SK-MEL-5 (cell line): ENCODE measurements at places on chromosomes 2 and 18.
A peak's percentile ranks its signal among the peaks of the same experiment; 100 is the strongest.

DNA sequence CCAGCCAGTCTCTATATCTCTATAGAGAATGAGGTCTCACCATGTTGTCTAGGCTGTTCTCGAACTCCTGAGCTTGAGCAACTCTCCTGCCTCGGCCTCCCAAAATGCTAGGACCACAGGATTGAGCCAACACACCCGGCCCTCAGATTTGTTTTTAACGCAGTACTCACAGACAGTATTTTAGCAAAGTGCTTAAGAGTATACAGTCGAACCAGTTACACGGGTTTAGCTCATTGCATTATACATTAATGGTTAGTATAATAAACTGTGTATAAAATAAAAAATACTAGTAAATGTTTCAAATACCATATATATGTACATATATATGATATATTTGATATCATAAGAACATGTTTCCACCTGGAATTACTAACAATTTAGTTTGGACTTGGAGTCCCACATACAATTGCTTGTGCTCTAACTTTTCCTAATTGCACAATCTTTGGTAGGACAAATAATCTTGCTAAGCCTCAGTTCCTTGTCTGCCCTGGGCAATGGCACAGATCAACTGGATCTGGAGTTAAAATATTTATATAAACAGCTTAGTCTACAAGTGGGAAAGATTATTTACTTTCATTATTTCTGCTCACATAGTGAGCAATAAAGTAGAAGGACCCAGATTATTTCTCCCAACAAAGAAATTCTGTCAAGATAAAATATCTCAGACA is 508.9 kb upstream of the LRATD1 start:
- no peak for DNase-seq

DNA sequence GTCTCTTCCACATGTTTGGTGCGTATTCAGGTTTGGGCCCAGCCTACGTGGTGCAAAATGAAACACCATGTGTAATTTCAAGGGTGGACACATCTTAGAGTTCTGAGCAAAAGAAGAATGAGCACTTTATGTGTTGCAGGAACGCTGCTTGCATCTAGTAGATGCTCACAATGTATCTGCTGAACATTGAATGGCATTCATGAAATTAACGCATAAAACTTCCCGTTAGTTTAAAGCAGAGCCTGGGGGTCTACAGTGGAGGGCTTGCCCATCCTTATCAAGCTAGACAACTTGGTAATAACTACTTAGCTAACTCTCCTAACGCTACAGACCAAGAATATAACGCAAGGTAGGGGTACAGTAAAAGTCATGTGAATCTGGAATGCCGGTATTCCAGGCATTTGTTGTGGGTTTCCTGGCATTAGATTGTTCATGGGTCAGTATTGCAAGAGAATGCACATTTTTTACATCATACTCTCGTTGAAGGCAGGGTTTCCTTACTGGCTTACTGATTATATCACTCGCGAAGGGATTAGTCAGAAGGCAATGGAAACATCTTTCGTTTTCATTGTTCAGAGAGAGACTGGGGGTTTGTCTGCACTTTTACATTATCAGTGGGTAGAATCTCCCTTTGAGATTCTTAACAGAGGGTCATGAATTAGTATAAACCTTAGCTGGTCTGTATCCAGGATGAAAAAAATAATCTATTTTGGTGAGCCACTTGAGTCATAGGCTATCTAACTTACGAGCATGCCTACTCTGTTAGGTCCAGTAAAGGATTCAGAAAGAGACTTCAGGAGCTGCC is 229.5 kb upstream of the EPAS1 start:
- no peak for DNase-seq

GRCh38 chr2:140882671-140883620 is 1247.9 kb downstream of the LRP1B start:
- DNase-seq: no peak

DNA sequence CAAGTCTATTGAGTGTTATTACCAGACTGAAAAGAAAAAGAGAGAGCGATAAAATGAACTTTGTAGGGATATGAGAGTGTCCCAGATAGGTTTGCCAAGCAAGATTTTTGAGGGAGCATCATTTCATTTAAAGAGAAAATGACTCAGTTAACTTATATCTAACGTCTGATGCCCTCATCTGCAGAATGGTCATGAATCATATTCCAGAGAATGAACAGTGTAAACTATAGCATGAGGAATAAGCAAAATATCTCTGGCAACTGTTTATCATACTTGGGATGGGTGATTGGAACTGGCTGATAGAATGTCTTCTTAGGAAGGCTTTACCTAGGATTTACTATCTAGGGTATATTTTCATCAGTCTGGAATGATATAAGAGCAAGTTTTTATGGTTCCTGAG is 289.4 kb downstream of the CMPK2 start:
- DNase-seq: no peak

- no peak for DNase-seq
Measured at GRCh38 chr2:101111917-101112771, 39.0 kb downstream of the TBC1D8 start.

DNA sequence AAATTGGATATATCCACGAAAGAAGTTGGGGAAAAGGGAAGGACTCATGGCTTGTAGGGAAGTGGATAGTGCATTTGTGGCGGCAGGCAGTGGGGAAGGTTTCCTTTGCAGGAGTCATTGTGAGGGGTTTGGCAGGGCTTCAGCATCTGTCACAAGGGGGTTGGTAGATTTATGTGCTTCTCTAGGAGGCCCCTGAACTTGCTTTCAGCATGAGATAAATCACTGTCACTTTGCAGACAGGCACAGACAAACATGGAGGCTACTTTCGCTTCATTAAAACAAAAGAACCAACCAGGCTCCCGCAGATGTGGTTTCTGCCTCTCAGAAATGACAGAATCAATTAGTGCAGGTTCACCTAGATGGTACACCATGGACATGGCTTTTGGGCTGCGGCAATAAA is 340.7 kb downstream of the TGIF1 start:
- no peak for DNase-seq

DNA sequence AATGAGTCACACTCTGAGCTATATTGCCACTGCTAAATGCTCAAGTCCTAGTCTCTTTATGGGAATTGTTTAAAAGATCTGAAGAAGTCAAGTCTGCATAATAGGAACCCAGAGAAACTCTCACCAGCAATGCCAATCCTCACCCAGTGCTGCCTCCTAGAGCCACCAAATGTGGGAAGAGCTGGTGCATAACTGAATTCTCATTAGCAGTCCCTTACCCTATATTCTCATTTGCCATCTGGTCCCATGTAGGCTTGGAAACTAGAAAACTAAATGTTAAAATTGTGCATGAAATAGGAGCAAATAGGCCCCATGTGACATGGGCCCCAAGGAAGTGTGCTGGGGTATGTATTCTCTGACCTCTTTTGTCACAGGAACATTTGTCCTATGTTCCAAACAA is 224.4 kb upstream of the SMAD2 start:
- DNase-seq: no peak

- DNase-seq: no peak
Measured at GRCh38 chr2:18372641-18373040, 187.8 kb downstream of the RDH14 start.

DNA sequence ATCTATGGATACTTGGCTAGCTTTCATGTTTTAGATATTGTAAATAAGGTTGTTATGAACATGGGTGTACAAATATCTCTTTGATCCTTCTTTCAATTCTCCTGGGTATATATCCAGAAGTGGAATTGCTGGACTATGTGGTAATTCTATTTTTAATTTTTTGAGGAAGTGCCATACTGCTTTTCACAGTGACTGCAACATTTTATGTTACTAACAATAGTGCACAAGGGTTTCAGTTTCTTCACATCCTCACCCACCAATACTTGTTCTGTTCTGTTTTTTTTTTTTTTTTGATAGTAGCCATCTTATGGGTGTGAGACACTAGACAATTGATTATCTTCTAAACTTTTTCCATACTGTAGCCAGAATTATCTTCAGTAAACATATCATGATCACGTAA is 17.3 kb upstream of the NEUROD1 start:
- DNase-seq: no peak

- no peak for DNase-seq
Measured at GRCh38 chr2:239202343-239202742, 198.5 kb downstream of the HDAC4 start.

DNA sequence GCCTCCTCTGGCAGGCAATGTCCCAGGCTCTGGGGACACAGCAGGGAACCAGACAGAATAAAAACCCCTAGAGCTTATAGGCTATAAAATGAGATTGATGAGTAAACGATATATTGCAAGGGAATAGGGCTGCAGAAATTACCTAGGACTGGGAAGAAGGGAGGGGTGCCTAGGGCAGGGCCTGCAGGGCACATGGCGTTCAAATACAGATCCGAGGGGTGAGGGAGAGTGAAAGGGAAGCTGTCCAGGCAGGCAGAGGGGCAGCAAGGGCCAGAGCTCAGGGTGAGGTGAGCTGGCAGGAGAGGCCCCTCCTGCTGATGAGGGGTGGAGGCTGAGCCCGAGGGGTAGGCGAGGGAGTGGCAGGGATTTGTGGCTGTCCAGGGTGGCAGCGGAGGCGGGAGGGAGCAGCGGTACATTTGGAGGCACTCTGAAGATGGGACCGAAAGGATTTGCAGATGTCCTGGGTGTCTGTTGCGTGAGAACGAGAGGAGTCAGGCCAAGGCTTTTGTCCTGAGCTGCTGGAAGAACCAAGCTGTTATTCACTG is 33.7 kb downstream of the KCNIP3 start:
- DNase-seq: no peak

DNA sequence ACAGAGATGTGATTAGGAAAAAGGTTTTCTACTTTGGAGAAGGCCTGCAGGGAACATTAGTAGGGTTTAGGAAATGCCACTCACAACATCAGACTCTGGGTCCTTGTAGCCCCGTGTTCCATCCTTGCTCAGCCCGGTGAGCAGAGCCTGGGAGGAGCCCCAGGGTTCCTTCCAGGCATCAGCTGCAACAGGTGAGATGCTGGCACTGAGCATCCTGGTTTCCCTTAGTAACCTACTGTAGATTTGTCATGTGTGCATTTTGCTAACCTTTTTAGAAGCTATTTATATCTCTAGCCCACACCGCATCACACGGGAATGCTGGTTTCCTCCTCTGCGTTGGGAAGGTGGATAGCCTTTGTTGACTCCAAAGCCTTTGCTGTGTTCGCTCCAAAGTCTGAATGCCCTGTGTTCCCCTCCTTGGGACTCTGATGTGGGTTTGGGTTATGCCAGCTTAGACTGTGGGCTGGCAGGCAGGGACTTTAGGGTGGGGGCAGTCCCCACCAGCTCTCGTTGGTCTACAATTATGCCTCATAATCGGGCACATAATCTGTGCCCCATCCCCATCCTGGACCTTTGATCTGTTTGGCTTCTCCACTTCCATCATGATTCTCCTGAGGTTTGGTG is 69.3 kb downstream of the TMEM247 start:
- no peak for DNase-seq

GRCh38 chr2:224847961-224848850 is 132.0 kb upstream of the CCDC195 start:
- peak; percentile 74 for DNase-seq

GRCh38 chr2:190674966-190675650 is 26.2 kb downstream of the NAB1 start:
- no peak for DNase-seq

GRCh38 chr18:9109523-9109922 is 7.0 kb downstream of the NDUFV2 start:
- no peak for DNase-seq

- DNase-seq: peak; percentile 65
Measured at GRCh38 chr2:181466661-181467576, 9.7 kb downstream of the ITGA4 start.

DNA sequence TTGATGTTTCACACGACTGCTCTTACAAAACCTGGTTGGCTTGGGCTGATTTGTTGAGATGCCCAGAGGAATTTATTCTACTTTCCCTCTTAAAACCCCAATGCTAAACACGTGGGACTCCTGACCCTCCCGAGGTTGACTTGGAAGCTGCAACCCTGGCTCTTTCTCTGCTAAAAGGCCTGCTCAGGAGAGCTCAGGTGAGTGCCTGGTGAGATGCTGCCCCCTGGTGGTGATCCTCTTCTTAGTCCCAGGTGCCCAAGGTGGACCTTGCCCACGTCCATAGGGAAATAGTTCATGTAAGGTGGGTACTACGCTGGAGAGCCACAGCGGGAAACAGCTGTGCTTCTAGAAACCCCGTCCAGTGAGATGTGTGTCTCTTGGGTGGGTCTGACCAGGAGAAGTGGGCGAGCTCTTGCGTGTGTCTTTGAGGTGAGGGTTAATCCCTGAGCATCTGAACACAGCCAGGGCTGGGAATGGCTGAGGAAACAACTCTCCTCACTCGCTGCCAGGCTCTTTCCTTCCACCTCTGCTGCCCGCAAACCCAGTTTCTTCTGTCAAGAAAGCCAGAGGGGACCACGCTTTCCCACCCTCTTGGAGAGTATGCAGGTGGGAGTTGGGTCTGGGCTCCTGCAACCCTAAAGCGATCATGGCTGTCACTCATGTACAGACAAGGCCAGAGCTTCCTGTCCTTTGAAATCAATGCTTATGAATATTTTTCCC is 25.5 kb upstream of the PXDN start:
- peak; percentile 76 for DNase-seq

GRCh38 chr2:149049142-149049541 is 10.6 kb downstream of the LYPD6B start:
- no peak for DNase-seq

DNA sequence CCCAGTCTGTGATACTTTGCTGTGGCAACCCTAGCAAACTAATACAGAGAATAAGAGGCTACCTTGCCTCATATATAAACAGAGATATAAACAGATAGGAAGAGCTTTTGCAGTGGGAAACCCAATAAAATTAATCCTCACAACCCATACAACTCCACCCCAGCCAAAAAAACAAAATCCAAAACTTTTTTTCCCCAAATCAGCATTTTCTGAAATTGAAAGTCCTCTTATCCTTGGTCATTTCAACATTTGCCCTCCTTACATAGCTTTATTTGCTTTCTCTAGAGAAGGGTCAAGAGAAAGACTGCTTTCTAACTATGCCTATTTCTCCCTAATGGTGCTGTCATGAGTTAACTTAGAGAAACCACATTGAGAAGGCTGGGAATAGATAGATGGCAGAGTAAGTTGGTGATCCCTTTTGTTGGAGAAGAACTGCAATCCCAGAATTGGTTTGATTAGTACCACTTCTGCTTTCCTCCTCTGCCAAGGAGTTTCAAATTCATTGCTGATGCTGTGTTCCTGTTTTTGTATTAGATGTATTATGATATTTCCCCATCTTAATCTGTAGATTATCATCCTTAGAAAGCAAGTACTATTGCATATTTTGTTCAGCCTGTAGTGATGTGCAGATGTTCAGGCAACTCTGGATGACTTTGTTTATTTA is 76.5 kb upstream of the B3GNT2 start:
- DNase-seq: no peak

- no peak for DNase-seq
Measured at GRCh38 chr2:171325886-171326585, 107.8 kb downstream of the METTL8 start.

DNA sequence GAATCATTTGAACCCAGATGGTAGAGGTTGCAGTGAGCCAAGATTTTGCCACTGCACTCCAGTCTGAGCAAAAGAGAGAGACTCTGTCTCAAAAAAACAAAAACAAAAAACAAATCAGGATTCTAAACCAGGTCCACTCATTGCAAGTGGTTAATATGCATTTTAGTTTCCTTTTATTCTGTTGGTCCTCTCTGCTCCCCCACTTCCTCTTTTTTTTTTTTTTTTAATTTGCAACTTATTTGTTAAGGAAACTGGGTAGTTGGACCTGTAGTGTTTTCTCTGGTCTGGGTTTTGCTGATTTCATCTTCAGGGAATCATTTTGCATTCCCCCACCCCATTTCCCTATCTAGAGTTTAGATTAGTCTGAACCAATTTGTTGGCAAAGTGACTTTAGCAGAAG is 14.0 kb downstream of the FER1L5 start:
- no peak for DNase-seq

- no peak for DNase-seq
Measured at GRCh38 chr2:75870133-75870532, 159.4 kb upstream of the GCFC2 start.

- DNase-seq: peak; percentile 31
Measured at GRCh38 chr2:29114586-29114945, 649 bp upstream of the CLIP4 start.
